ENCODE measurements at places on chromosomes 11 and 22. TPM values are rescaled to one million over a fixed set of nuclear protein-coding genes. Genes with fewer than 3 reads are reported as not detected.

DNA sequence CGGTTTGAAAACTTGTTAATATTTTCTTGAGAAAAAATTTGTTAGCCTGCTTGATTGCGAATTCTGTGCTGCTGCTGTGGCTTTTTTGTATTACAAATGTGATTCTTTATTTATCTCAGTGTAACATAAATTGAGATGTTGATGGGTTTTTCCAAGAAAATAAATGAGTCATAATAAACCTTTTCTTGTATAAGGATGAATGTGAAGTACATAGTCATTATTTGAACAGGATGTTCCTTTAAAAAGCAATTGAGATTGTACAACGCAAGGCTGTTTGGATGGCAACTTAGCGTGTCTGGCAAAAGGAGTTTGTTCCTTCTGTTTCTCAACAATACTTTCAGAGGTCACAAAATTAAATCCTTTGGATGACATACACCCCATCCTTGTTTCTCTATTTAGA lies 24.6 kb upstream of the CARD18 start:
- no peak for DNase-seq

ASRGL1 gene
- 0.88 TPM for total RNA-seq

OR51E1 gene
- not detected for total RNA-seq

DNA sequence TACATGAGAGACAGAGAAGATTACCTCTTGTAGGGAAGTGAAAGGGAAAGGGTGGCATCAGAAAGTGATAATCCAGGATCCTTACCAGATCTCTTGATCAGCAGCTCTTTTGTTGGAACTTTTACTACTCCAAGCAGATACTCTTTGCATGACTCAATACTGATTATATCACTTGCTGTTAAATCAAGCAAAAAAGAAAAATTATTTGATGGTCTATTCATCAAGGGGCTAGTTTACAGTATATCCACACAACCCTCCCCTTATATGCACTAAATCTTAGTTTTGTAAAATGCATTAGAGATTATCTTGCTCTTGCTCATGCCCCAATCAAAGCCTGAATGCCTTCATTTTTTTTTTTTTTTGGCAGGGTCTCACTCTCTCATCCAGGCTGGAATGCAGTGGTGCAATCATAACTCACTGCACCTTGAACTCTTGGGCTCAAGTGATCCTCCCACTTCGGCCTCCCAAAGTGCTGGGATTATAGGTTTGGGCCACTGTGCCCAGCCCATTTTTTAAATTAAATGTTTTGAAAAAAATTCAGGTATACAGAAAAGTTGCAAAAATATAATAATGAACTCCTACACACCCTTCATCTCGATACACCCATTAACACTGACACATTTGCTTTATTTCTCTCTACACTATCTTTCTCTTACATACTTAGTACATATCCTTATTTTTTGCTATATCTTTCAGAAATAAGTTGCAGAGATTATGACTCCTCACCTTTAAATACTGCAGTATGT lies 76.1 kb upstream of the UCP3 start:
- DNase-seq, result no peak

ZNF70 gene
- 6.4 TPM for total RNA-seq

Measured in T-cell (primary cell).